ENCODE measurements at places on chromosomes 1 and 21.

DNA sequence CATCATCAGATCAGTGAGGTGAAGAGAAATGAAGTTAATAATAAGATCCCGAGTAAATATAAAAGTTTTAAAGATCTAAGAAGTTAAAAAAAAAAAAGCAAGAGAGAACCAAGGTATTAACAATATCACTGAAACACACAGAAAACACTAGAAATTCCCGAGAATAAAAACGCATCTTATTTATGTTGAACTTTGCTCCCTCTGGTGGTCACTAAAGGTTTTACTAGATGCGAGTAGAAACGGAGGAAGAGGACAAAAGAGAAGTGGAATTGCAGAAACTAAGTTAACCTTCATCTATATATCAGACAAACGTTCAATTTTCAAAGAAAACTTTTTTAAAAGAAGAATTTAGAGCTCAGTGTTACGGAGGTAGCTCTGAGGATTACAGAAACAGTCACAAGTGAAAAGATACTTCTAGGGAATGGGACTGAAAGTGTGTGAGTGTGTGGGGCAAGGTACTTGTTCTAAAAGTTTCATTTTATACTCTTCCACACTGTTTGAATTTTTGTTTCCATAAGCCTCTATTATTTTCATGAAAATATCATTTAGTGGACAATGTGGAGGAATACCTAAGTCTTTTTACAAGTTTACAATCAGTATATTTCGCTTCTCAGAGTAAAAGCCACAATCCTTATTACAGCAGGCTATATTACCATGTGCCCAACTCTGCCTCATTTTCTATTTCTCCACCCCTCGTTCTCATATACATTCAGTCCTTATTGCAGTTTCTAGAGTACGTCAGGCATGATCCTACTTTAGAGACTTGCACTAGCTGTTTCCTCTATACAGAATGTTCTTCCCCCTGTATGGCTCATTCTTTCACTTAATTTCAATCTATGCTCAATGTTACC lies 19.7 kb downstream of the ACBD6 start:
- DNase-seq: peak; percentile 75

GRCh38 chr1:201898240-201898894 lies 9.7 kb downstream of the SHISA4 start:
- no peak for DNase-seq

DNA sequence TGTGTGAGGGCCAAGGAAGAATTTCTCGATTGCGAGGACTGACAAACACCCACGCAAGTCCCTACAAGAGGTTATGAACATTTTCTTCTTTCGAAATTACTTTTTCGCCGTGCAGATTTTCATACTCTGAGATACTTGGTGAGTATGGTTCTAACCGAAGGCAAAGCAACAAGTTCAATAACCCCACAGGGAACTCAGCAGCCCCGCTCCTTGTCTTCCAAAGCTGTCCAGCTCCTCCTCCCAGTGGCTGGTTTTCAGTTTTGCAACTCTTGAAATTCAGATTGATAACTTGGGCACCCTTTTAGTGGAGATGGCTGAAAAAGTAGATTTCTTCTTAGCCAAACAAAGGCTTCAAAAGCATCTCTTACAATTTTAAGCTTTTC lies 154.4 kb downstream of the SETD4 start:
- DNase-seq: no peak

- no peak for DNase-seq
These were observed 275.5 kb downstream of the TM2D1 start for GRCh38 chr1:61449410-61449809.

DNA sequence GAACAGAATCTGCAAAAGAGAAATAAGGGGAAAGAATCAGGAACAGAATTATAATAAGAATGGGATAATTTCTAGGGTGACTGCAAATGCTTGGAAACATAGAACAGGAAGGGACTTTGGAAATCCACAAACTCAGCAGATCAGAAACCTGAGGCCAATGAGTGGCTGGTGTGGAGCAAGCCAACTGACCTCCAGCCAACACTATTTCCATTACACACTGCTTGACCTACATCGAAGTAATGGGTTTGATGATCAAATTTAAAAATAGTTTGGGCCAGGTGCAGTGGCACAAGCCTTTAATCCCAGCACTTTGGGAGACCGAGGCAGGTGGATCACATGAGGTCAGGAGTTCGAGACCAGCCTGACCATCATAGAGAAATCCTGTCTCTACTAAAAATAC lies 284.9 kb downstream of the GRIK1 start:
- DNase-seq: no peak

GRCh38 chr1:185539277-185539943 lies 194.8 kb upstream of the HMCN1 start:
- DNase-seq: no peak

GRCh38 chr1:151681923-151682322 lies 34.7 kb downstream of the CELF3 start:
- no peak for DNase-seq

GRCh38 chr1:92563457-92564216 lies 76.9 kb upstream of the GFI1 start:
- no peak for DNase-seq

DNA sequence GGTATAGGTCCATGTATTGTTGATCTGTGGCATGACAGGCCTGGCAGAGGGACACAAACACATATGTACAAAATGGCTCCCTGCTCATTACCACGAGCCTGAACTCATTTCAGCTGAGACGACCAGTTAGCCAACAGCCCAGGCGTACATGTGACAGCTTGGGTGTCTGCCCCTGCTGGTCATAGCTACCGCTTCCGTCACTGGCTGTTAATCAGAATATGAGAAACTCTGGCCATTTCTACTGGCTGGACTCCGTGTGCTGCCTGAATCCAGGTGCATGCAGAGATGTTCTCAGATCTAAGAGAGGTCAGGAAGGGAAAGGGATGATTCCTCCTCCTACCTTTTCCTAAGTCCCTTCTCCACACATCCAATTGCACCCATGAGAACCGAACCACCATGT lies 144.5 kb downstream of the PBX1 start:
- DNase-seq: no peak

DNA sequence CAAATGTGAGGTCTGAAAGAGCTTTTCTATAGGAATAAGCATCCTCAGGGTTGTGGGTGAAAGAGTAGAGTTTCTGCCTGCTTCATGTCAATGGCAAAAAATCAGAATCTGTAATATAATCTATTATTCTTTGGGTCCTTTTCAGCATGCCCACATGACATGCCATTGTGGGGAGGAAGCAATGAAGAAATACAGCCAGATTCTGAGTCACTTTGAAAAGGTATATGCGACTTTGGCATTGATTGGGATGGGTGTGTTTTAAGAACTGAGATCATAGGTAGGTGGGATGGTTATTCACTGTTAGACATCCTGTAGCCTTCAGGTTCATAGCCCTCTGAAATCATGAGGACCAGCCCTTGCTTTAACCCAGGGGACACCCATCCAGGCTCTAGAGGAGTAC lies 1.8 kb downstream of the IL20 start:
- DNase-seq: no peak

- no peak for DNase-seq
These were observed 447.3 kb downstream of the AGBL4 start for GRCh38 chr1:49576327-49576901.

DNA sequence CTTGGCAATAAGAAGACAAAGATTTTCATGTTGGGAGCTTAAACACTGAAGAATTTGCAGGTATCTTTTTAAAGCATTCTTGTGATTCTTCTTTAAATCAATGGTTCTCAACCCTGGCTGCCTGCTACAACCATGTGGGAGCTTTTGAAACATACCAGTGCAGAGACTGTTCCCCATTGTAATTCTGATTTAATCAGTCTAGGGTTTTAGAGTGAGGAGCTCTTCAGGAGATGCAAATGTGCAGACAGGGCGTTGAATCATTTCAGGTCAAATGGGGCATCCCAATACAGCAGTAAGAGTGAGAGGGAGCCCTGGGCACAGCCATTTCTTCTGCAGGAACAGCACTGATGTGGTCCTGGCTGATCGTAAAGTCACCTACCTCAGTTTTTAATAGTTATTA lies 24.3 kb downstream of the KCNJ6 start:
- DNase-seq: no peak

DNA sequence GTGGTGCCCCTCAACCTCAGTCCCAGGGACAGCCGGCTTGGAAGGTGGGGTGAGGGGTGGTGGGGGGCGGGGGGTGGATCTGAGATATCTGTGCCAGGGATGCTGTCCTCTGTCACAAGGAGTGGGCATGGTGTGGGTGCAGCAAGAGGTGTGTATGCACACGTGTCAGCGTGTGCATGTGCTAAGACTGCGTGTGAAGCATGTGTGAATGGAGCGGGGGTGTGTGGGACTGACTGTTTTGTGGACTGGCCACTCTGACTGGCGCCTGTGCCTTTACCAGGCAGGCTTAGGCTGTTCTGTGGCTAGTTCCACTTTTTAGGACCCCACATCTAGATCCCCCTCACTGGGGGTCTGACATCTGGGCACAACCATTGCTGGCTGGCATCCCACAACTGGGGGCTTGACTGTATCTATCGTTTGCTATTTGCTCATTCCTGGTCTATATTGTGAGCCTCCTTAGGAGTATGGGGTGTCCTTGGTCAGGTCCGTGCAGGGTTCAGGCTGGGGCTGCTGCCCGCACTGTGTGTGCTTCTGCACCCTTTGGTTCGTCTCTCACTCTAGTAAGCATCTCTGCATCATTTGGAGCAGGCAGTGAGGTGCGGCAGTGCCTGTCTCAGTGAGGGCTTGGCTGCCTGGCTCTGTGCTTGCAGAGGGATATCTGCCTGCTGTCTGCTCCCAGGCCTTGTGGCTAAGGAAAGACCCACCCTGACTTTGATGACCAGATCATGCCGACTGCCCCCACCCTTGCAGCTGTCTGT lies 1.9 kb downstream of the AMPD2 start:
- DNase-seq: no peak

DNA sequence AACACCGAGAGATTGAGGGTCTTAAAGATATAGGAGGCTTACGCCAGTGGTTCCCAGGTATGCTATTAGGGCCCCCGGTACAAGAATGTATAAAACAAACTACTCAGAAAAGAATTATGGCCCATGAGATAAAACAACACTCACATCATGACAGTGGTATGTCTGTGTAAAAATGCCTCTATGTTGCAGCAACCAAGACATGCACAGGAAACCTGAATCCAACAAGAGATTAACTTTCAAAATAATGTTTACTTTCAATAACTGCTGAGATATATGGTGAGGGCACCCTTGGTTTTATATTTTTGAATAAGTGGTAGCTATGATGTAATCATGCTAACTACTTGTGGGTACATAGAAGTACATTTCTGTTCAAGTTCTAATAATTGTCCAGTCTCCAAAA lies 74.9 kb downstream of the PUM1 start:
- no peak for DNase-seq

GRCh38 chr1:206766251-206766856 lies 4.2 kb upstream of the IL19 start:
- DNase-seq: peak; percentile 19

- DNase-seq: no peak
These were observed 2.7 kb downstream of the SNAPIN start for GRCh38 chr1:153661111-153661708.

DNA sequence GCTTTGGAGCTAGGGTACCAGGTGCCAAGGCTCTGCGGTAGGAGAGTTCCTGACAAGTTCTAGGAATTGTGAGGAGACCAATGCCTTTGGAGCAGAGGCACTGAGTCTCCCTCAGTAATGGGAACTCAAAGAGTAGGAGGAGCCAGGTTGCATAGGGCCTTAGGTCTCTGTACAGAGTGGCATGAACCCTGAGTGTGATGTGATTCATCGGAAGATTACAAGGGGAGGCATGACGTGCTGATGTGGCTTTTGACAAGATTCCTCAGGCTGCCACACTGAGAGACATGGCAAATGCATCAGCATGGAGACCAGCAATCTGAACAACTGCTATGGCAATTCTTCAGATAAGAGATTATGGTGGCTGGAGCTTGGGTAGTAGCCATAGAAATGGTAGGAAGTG lies 94.6 kb upstream of the SLC44A3 start:
- no peak for DNase-seq

GRCh38 chr21:36852293-36852692 lies 114.2 kb downstream of the HLCS start:
- DNase-seq: no peak

- DNase-seq: no peak
These were observed 7.8 kb upstream of the PLEKHG5 start for GRCh38 chr1:6499296-6499695.

DNA sequence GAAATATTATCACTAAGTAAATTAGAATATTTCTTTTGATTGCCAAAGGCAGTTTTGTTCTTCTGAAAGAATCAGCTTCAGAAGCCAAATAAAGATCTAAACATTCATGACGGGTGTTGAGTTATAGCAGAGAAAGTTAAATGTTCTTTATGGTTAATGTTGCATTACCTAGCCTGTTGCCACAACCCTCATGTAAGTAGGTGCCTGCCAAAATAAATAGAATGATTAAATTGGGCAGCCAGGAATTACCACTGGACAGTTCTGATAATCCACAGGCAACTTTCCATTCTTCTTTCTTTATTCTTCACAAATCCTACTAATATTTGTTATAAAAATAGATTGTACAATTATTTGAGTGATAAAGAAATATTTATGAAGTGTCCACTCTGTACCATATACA lies 217.9 kb upstream of the NRIP1 start:
- DNase-seq: no peak

DNA sequence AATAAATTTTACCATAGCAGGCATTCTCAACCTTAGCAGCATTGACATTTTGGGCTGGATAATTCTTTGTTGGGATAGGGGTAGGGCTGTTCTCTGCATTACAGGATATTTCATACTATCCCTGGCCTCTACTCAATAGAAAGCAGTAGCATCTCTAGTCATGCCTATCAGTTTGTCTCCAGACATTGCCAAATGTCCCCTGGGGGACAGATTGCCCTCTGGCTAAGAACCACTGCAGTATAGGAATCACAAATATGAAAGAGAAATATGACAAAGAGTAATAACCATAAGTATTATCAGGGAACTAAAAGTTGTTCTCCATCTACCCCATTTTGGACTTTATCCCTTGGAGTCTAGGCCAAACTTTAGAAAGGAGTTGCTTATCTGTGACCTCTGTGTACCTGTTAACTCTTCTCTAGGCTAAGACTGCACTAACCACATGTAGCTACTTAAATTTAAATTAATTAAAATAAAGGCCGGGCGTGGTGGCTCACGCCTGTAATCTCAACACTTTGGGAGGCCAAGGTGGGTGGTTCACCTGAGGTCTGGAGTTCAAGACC lies 76.1 kb downstream of the AGO3 start:
- no peak for DNase-seq

DNA sequence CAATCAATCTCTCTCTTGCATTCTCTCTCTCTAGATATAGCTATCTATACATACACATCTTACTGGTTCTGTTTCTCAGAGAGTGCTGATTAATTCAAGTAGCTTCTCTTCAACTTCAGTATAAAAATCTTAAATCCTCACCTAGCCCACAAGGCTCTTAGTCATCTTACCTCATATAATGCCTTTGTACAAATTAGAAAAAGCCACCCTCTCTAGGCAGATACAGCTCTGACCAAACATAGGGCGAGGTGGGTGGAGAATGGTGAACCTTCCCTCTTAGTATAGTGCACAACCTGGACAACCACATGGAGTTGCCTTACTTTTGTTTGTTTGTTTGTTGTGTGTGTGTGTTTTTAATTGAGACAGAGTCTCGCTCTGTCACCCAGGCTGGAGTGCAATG lies 5.1 kb upstream of the INAVA start:
- no peak for DNase-seq

Measured in lung (tissue), 17 donors.